Sigmoid colon (tissue), 7 donors: ENCODE measurements at places on chromosomes 6 and 20. TPM values are rescaled to one million over a fixed set of nuclear protein-coding genes. Genes with fewer than 3 reads are reported as not detected.

MLN gene
- polyA plus RNA-seq = 0.48 TPM

PNRC1 gene
- 52.7 TPM for polyA plus RNA-seq

ANGPT4 gene
- polyA plus RNA-seq = not detected

SOBP gene
- 2.4 TPM for polyA plus RNA-seq

PKIB gene
- 279 TPM for polyA plus RNA-seq

FNDC1 gene
- polyA plus RNA-seq = 0.89 TPM

IL17F gene
- 0.12 TPM for polyA plus RNA-seq
